ENCODE measurements at places on chromosomes 13 and 19.

GRCh38 chr13:49292742-49293486 lies 45.2 kb downstream of the CDADC1 start:
- DNase-seq, result no peak

GRCh38 chr19:2280633-2281264 lies 1.2 kb downstream of the PEAK3 start:
- DNase-seq, result no peak

GRCh38 chr13:110643324-110643723 lies 28.0 kb downstream of the NAXD start:
- no peak for DNase-seq

- DNase-seq, result no peak
These were observed 4.5 kb downstream of the PSMD8 start for GRCh38 chr19:38378866-38379265.

DNA sequence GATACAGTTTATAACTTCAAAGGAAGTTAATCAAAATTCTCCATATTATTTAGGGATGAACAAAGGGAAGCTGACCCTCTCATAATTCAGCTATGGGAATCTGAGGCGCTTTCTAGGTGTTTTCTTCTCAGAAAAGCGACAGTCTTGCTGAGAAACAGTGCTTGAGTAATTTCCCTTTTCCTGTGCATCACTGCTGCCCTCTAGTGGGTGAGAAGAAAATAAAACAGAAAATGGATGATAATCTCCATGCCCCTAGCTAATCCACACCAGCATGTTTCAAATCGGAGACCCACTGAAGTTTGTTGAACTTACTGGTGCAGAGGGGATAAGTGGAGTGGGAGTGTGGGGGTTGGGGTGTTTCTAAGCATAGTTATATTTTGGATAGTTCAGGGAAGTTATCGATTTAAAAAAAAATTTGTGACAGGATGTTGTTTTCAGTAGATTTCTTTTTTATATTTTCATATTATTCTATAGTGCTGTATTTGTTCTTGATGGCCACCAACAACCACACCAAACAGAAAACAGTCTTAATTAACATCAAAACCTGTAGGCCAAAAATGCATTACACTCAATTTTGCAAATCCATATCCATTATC lies 21.4 kb downstream of the LCP1 start:
- DNase-seq, result no peak

- no peak for DNase-seq
These were observed 110.9 kb downstream of the CRYL1 start for GRCh38 chr13:20414546-20415305.

- DNase-seq, result no peak
These were observed 222.3 kb upstream of the SOX1 start for GRCh38 chr13:111844682-111845081.

DNA sequence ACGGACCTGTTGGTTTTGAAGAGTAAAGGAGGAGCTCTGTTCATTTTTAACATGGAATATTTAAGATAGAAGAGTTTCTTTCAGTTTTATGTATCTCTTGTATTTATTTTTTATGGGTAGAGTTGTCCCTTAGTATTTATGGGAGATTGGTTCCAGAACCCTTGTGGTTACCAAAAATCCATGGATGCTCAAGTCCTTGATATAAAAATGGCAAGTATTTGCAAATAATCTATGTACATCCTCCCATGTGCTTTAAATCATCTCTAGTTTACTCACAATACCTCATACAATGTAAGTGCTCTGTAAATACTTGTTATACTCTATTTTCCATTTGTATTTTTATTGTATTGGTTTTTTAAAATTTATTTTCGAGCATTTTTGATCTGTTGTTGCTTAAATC lies 63.1 kb downstream of the TM9SF2 start:
- no peak for DNase-seq

DNA sequence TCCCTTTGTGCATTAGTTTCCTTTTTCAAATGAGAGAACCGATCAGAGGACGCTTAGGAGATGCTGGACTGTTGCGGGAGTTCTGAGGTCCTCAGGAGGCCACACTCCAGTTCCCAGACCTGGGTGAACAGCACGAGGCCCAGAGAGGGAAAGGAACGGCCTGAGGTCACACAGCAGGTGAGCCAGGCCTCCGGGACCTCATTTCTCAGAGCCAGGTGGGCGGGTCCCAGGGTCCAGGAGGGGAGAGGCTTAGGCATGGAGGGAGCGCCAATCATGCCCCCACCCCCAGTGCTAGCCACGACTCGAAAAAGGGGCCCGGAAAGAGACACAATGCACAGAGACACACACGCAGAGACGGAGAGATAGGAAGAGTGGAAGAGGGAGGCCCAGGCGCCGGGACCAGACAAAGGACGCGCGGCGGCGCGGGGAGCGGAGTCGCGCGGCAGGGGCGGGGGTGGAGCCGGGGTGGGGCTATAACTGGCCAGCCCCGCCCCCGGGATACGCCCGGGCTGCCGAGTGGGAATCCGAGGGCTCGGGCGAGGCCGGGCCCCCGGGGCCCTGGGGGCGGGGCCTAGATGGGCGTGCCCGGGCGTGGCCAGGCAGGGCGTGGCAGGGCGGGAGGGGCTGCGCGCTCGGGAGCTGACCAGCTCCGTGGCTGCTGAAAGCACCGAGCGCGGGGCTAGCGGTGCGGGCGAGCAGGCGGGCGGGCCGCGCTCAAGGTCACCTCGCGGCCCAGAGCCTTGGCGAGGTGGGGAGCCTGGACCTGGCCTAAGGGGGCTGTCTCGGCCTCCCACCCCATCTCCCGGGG lies 1.6 kb downstream of the ELAVL3 start:
- DNase-seq, result no peak

DNA sequence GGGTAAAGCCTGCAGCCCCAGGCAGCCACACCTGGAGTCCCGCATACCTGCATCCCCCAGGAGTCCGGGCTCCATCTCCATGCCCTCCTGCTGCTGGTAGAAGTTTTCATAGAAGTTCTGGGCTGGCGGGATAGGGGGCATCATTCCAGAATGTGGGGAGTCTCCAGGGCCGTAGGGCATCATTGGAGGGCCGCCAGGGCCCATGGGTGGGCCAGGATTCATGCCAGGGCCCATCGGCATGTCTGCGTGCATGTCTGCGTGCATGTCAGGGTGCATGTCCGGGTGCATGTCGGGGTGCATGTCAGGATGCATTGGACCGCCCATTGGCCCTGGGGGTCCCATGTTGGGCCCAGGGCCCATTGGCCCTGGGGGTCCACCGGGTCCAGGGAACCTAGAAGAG lies 23.3 kb upstream of the TMEM160 start:
- DNase-seq, result no peak

- DNase-seq, result no peak
These were observed 31.7 kb upstream of the PCDH8 start for GRCh38 chr13:52879950-52880741.

DNA sequence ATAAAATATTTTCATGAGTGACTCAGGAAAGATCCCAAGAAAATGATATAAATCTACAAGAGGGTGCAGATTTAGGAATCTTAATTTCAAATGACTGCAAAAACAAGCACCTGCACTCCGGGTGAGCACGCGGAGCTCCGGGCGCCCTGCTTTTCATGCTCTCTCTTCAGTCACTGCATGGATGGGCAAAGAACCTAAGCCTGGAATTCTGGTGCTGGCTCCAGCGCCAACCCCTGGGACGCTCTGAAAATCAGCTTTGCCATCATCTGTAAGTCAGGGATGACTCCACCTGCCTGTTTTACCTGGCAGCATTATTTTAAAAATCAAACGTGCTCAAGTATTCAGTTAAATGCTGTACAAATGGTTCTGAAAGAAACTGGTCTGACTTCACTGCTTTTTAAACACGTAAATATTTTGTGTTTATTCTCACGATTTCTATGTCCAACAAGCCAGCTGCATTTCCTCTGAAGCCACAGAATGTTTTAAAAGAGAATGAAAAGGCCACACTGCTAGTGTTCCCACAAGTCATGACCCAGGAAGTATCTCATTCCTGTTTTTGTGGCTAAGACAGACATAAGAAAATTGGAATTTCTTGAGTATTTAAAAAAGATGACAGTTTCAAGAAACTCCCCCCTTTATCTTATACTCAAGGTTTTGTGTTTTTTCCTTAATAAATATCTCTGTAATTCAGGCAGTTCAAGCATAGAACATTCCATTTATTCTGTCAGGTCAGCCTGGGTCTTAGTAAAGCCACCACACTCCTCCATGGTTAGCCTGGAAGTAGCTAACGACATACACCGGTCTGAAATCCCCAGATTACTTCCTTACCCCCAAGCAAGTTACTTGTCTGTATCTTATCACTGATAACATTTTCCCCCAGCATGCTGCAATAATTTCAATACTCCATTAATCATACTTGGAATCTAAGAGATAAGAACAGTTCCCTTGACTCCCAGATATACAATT lies 81.1 kb downstream of the COL4A1 start:
- DNase-seq, result no peak

- no peak for DNase-seq
These were observed 68.4 kb upstream of the KCTD4 start for GRCh38 chr13:45269204-45269603.

GRCh38 chr19:16921766-16922591 lies 33.2 kb downstream of the F2RL3 start:
- no peak for DNase-seq

DNA sequence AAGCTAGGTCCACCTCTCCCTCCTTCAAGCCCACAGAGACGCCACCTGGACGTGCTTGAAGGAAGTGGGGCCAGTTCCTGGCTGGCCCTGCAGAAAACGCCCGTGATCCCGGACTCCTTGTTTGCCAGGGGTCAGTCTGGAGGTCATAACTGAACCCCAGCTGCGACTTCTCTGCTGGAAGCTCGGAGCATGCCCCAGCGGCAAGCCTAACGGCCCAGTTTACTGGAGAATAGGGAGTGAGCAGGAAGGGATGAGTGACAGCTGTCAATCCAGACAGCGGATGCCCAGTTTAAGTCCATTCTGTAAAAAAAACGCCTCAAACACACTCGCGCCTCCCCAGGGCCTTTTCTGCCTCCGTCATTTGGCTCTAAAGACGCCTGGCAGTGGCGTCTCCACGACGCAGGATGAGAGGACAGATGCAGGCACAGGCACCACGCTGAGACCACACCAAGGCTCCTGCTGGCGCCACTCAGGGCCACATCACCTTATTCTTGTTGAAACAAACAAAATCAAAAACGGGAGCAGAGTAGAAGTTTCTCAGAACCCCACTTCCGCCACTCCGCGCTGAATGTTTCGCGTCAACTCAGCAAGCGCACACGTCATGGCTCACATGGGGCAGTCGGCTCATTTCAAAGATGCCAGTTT lies 57.6 kb downstream of the RASA3 start:
- no peak for DNase-seq

DNA sequence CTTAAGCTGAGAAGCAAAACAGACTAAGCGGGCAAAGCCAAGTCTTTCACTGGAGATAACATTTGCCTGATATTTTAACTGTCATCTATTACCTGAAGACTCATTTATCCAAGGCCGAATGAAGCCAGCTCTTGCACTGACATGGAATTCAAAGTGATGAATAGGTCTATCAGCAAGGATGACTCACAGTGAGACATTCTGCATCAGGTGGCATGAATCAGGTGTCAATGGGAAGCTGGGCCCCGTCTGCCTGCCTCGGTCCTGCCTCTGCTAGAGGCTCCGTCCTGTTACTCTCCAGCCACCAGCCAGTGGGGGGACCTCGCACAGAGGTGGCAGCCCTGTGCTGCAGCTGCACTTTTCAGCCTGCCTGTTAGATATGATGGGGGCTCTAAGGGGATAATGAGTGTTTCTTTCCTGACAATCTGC lies 23.5 kb downstream of the STARD13 start:
- no peak for DNase-seq

GRCh38 chr13:77696879-77697216 lies 639 bp upstream of the SLAIN1 start:
- no peak for DNase-seq

GRCh38 chr13:29578300-29579085 lies 17.0 kb downstream of the SLC7A1 start:
- DNase-seq, result no peak

- DNase-seq, result peak; percentile 39
These were observed at the start of gene KCTD15 for GRCh38 chr19:33796164-33796875. Gene KCTD15 (plus strand): TSS chr19:33796870. CDS start chr19:33800455, 3,585 bp downstream.

DNA sequence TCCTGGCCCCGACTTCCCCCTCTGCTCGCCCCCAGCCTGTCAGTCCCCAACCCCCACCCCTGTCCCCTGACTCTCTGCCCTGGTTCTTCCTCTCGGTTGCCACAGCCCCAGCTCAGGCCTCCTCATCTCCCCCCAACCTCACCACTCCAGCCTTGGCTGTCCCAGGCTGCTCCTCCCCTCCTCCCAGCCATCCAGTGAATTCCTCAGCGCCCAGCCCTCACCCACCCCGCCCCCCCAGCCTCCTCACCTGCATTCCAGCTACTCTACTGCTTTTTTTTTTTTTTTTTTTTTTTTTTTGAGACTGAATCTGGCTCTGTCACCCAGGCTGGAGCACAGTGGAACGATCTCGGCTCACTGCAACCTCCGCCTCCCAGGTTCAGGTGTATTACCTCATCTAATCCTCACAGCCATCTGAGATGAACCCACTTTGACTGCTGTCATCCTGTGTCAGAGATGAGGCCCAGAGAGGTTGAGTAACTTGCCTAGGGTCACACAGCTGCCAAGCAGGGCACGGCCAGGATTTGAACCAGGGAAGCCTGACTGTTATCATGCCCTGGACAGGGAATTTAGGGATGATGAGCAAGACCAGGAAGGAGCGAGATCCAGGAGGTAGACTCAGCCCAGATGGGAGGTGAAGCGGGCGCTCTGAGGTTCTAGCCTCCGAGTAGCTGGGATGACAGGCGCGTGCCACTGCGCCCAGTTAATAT lies 2.6 kb downstream of the SULT2B1 start:
- no peak for DNase-seq

GRCh38 chr13:25771641-25772478 lies 280.0 kb downstream of the SHISA2 start:
- DNase-seq, result no peak

DNA sequence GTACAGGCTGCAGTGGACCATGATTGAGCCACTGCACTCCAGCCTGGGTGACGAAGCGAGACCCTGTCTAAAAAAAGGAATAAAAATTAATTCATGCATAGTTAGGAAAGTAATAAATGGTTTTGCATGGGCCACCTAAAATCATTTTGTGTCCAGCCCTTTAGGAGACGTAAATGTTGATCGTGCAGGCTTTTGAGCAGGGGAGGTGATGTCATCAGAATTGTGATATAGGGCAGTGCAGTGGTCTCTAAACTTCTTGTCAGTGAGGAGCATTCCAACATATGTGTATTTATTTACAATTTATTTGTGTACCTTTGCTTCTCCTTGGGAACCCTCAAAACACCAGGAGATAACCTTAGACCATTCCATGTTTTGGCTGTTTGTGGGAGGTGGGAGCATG lies 3.0 kb downstream of the SMARCA4 start:
- DNase-seq, result no peak

- no peak for DNase-seq
These were observed 62.6 kb downstream of the MLLT1 start for GRCh38 chr19:6216996-6217751.

- DNase-seq, result no peak
These were observed 88.7 kb upstream of the PCDH9 start for GRCh38 chr13:67318860-67319259.

DNA sequence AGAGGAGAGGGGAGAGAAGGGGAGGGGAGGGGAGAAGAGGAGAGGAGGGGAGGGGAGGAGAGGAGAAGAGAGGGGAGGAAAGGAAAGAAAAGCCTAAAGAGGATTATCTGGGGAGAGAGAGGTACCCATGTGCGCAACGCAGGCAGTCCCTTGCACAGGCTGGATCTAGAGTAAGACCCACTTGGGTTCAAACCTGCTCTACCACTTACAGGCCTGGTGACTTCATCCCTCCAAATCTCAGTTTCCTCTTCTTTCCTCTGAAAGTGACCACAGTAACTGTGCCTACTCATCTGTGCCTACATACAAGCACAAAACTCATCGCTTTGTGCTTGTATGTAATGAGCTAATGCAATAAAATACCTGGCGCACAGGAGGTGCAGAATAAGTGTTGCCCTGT lies 732 bp upstream of the MAP1S start:
- DNase-seq, result no peak

Measured in stimulated activated CD4-positive, alpha-beta T cell treated with anti-CD3 and anti-CD28 coated beads, Interleukin-4, amount 100 ng/mL, for 4 hours (primary cell).